CD4-positive, alpha-beta T cell treated with Interleukin-6 at 100 ng/mL for 8 hours (primary cell): ENCODE measurements at places on chromosomes 13 and 19.

- no peak for DNase-seq
Measured at GRCh38 chr19:39196320-39196719, 444 bp upstream of the NCCRP1 start.

GRCh38 chr13:112692104-112692503 is 2.3 kb downstream of the ATP11A start:
- no peak for DNase-seq

DNA sequence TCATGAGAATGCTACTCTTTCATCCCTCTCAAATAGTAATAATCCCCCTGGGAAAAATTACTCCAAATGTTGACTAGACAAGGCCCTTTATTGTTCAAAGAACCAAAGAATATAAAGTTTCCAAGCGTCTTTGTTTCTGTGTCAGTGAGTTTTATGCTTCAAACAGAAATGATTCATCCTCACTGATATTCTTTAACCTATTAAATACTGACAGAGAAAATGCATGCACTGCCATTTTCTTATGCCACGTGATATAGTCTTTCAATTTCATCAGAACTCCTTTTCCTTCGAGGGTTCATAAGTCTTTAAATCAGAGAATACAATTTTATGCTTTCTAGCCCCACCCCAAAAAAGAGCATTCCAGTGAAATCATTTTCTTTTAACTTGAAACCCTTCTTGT is 211.6 kb downstream of the SHISA2 start:
- no peak for DNase-seq

- no peak for DNase-seq
Measured at GRCh38 chr19:2804156-2805004, 15.3 kb upstream of the ZNF554 start.

DNA sequence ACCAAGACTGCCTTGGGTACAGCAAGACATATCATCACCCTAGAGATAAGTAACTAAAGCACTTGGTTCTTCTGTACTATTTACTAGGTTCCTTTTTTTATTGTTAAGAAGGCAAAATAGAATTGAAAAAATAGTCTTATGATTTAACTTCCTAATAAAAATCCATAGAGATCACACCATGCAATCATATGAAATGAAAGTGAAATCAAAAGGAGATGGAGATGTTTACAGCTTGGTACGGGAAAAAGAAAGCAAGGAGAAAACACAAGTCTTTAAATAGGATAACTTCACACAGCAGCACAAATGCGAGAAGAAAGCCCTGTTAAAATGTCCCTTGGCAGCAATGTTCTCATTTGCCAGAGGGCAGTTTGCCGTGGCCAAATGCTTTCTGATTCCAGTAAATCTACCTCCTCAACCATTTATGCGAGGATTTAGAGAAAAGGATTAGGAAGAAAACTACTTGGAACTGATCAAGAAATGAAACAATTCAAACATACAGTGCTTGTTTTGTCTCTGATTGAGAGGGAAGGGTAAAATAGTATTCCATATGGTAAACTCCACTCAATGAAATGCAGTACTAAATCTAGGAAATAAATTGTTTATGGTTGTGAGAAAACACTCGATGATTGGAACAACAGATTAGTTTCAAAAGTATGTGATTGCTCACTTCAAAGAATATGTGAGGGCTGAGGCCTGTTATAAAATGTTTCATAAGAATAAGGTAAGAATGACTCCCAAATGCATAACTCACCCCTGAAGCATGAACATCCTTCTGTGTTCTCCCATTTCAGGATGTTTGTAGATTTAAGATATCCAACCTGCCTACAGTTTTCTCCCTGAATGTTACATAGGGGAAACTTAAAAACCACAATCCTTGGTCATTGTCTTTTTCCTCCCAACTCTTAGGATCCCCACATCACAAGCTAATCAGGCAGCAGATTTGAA is 487.8 kb downstream of the DACH1 start:
- no peak for DNase-seq

DNA sequence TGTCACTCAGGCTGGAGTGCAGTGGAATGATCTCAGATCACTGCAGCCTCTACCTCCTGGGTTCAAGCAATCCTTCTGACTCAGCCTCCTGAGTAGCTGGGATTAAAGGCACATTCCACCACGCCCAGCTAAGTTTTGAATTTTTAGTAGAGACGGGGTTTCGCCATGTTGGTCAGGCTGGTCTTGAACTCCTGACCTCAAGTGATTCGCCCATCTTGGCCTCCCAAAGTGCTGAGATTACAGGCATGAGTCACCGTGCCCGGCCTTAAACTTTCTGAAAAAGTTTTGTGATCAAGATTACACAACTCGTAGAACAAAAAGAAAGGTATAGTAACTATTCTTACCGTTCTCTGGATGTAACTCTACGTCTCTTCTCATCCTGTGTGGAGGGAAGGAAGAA is 21.2 kb downstream of the DNMT1 start:
- no peak for DNase-seq

DNA sequence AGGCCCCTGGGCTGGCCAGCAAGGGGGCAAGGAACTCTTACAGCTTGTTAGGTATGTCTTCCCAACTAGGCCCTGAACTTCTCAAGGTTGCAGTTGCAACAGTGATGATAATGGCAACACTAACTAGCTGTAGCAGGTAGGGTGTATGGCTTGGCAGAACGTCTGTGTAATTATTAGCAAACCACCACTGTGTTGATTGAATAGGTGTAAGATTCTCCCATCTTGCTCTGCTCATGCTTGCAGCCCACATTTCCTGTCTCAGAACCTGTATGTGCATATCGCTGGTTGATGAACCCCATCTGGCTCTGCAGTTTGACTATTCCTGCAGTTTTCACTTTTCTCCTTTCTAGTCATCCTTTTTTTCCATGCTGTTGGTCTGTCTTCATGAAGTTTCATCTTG is 178.8 kb downstream of the KATNAL1 start:
- no peak for DNase-seq

DNA sequence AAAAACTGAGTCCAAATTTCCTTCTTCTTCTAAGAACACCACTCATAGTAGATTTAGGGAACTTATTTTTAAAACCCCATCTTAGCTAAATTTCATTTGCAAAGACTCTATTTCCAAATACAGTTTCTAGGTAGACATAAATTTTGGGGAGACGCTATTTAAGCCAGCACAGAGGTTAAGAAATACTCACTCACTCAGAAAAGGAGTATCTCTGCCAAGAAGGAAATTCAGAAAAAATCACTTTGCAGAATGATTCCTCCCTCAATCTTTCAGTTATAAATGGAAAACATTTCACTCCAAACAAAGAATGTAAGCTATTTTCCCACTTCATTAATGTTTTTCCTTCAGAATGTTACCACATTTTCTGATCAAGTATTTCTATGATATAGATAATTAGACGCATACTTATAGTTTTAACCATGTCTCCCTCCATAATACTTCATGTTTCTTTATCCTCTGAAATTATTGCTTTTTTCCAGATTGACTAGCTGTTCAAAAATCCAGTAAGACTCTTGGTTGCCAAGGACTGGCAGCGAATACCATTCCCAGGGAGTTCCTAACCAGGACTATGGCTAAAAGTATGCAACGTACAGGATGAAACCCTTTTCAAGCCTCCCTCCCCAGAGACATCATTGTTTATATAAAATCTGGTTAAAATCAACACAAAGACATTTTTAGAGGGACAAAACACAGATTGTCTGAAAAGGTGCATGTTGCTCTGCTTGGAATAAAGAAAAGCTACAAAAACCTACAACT is 52.5 kb upstream of the RXFP2 start:
- DNase-seq: no peak

DNA sequence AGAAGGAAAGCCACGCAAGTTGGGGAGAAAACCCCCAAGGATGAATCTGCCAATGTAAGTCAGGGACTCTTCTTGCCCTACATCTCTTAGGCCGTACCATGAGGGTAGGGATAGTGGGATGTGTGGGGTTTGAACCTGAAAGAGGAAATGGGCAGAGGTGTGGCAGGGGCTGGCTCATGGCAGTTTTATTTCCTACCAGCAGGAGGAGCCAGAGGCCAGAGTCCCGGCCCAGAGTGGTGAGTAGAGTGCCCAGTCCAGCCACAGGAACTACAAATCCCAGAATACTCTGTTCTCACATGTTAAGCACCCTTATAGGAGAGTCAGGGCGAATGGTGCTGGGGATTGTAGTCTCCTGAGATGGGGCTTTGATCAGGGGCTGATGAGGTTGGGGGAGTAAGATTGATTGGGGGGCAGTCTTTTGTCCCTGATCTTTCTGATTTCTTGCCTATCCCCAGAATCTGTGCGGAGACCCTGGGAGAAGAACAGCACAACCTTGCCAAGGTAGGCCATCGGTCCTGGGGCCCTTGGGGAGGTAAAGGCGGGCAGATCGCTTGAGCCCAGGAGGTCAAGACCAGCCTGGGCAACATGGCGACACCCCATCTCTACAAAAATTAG is 16.5 kb downstream of the VASP start:
- DNase-seq: peak; percentile 74

DNA sequence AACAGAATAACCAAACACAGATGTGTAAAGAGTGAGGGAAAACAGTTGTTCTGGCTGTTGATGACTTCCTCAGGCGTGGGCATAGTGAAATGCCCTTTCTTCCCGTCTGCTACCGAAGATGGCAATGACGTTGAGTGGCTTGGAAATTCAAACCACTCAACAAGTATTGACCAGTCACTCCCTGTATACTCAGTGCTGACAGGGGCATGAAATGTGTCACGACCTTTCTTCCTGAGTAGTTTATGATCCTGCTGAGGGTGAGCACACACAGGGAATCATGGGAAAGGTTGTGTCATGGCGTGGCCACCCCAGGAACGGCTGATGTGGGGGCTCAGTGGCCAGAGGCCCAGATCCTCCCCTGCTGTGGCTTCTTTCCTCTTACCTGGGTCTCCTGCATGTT is 87.8 kb upstream of the C1QTNF9B start:
- DNase-seq: no peak

DNA sequence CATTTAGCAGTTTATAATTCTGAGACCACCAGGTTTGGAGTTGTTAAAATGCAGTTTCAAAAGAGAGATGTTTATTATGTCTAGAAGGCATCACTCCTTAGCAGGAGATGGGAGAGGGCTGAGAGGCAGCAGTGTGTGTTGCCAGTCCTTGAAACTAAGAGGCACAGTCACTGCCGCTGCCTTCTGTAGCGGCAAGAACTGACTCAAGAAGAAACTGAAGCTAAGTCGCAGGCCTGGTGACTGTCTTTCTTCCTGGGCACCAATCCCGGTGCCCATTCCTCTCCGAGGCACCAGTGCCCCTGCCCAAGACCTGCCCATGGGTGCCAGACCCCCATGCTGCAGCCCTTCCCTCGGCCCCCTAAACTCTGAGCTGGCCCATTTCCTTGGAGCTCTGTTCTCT is 20.1 kb downstream of the N4BP2L1 start:
- DNase-seq: no peak

GRCh38 chr13:85363504-85363903 is 435.7 kb downstream of the SLITRK6 start:
- DNase-seq: no peak

GRCh38 chr13:84136582-84136981 is 254.3 kb upstream of the SLITRK1 start:
- DNase-seq: peak; percentile 8

GRCh38 chr19:4970558-4971423 is 1.9 kb downstream of the KDM4B start:
- no peak for DNase-seq

- no peak for DNase-seq
Measured at GRCh38 chr19:32581705-32582179, 752 bp downstream of the PDCD5 start.

GRCh38 chr13:50149932-50150331 is 134.7 kb downstream of the KCNRG start:
- no peak for DNase-seq

DNA sequence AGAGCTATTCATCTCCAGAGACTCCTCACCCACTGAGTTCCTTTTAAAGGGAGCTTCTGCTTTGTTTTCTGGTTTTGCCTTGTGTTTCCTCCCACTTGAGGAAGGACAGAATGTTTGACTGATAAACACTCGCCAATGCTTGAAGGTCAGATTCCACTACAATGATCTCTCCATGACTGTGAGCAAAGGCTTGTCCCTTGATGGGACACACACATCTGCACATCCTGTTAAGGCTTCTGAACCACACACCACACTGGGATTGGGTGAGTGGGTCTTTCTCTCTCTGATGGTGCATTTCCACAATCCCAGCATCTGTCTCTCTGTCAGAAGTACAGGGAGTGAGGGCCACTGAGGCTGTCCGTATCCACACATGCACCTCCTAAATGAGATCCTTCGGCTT is 245.3 kb downstream of the IRS2 start:
- no peak for DNase-seq

- DNase-seq: no peak
Measured at GRCh38 chr13:97492257-97492656, 58.3 kb downstream of the RAP2A start.

GRCh38 chr19:8489561-8490394 is 12.7 kb downstream of the PRAM1 start:
- DNase-seq: no peak

- no peak for DNase-seq
Measured at GRCh38 chr13:38528986-38529385, 157.9 kb upstream of the FREM2 start.

DNA sequence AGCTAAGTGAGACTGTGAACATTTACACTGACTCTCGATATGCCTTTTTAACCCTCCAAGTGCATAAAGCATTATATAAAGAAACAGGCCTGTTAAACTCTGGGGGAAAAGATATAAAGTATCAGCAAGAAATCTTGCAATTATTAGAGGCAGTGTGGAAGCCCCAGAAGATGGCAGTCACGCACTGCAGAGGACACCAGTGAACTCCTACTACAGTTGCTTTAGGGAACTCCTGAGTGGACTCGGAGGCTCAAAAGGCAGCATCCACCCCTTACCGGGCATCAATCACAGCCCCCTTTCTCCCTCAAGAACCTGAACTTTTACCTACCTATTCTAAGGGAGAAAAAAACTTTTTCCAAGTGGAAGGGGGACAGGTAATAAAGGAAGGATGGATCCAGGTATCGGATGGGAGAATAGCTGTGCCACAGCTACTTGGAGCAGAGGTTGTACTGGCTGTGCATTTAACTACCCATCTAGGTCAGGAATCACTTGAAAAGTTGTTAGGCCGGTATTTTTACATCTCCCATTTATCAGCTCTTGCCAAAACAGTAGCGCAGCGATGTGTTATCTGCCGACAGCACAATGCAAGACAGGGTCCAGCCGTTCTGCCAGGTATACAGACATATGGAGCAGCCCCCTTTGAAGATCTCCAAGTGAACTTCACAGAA is 80.1 kb downstream of the ZNF486 start:
- no peak for DNase-seq

DNA sequence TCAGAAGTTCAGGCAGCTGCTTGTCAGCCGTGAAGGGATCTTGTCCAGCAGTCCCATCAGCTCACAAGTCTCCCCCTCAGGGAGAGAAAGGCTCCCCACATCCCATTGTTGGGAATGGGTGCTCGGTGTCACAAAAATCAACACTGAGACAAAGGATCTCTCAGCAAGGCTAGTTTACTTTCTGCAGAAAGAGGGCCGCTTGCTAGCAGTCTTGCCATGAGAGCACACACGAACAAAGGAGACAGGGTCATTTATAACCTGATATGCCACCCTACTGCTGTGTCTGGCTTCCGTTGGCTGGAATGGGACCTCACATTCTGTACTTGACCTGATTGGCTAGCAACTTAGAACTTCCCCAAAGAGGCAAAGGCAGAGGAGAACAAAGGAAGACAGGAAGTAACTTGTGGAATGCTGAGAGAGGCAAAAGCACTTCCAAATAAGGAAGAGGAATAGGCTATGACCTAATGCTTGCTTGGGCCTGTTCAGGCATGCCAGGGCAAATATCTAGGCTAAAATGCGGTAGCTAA is 8.7 kb upstream of the IGFL3 start:
- DNase-seq: no peak
